ENCODE measurements at places on chromosomes 1 and 21. TPM values are rescaled to one million over a fixed set of nuclear protein-coding genes. Genes with fewer than 3 reads are reported as not detected.

The SIPA1L2 gene
- 1.9 TPM for total RNA-seq

The BRDT gene
- total RNA-seq, result not detected

The SOX13 gene
- total RNA-seq, result 6.1 TPM

The SPTA1 gene
- not detected for total RNA-seq

The TENT5C gene
- 0.15 TPM for total RNA-seq

The MAPKAPK2 gene
- 45.4 TPM for total RNA-seq

The C1QB gene
- total RNA-seq, result not detected

The OR2AK2 gene
- not detected for total RNA-seq

The KCNN3 gene
- not detected for total RNA-seq

The TRIM67 gene
- total RNA-seq, result not detected

The ISG20L2 gene
- total RNA-seq, result 23.6 TPM

The CYP4A22 gene
- not detected for total RNA-seq

The TMPRSS2 gene
- not detected for total RNA-seq

The FAM163A gene
- not detected for total RNA-seq

The SMYD2 gene
- total RNA-seq, result 68.3 TPM

The MYBPH gene
- total RNA-seq, result not detected

The E2F2 gene
- total RNA-seq, result 0.08 TPM

The TTC22 gene
- 10.6 TPM for total RNA-seq

The AIM2 gene
- not detected for total RNA-seq

The TMEM200B gene
- total RNA-seq, result 6.6 TPM

The CFAP57 gene
- 0.86 TPM for total RNA-seq

The SON gene
- total RNA-seq, result 170 TPM

The TSPEAR gene
- total RNA-seq, result not detected

The DMRTB1 gene
- total RNA-seq, result not detected

The OR10J1 gene
- total RNA-seq, result not detected

The CNKSR1 gene
- total RNA-seq, result 14.1 TPM

The OR2T29 gene
- not detected for total RNA-seq

The RGS13 gene
- total RNA-seq, result not detected

The BEST4 gene
- total RNA-seq, result not detected

The B3GALT5 gene
- total RNA-seq, result not detected

The SPRR1B gene
- 43.3 TPM for total RNA-seq

The KLF17 gene
- total RNA-seq, result not detected

The KCNK2 gene
- total RNA-seq, result not detected

The PAPPA2 gene
- total RNA-seq, result 0.46 TPM

The PLEKHN1 gene
- 4.0 TPM for total RNA-seq

The MAP3K7CL gene
- total RNA-seq, result 4.1 TPM

The STYXL2 gene
- not detected for total RNA-seq

The TEKT2 gene
- 0.08 TPM for total RNA-seq

The ATP6V1G3 gene
- total RNA-seq, result not detected

The ARTN gene
- total RNA-seq, result 139 TPM

The RPF1 gene
- total RNA-seq, result 41.9 TPM

The CACNA1S gene
- not detected for total RNA-seq

The A3GALT2 gene
- total RNA-seq, result not detected

The WNT2B gene
- 0.30 TPM for total RNA-seq

The SLC9C2 gene
- not detected for total RNA-seq

All from hair follicular keratinocyte (primary cell).